ENCODE measurements at places on chromosomes 4 and X. TPM values are rescaled to one million over a fixed set of nuclear protein-coding genes. Genes with fewer than 3 reads are reported as not detected.

- no peak for DNase-seq
These were observed 24.6 kb downstream of the ADGRG2 start for GRCh38 chrX:19097553-19098283.

DNA sequence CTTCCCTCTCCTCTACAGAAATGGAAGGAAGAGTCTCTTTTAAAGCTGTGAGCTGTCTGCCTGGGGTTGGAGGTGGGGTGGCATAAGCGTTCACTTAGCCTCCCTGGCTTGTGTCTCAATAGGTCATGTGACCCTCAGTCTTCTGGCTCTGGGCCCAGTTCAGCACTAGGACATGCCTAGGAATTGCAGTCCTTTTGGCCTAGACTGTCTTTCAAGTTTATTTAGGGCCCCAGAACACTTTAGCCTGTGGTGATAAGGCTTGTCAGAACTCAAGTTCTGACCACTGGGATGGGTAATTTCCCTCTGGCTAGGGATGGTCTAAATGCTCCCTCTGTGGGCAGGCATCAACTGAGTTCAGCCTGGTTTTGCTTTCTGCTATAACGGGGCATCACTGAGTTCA, 34.3 kb upstream of the ARMCX4 start:
- no peak for DNase-seq

DNA sequence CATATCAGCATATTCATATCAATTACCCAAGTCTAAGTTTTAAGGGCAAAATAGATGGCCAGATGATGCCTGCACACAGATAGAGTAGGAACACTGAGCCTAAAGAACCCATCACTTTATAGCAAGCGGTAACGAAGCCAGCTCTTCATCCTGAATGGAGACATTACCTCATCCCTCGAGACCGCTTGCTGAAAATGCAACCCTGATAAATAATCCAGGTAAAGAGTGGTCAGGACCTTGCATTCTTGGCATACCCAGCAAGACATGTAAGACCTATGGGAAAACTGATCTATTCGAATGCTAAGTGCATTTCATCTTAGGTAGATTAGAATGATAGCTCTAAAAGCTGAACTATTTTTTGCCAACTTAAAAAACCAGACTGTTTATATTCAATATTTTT, 25.3 kb downstream of the DCHS2 start:
- DNase-seq, result no peak

- no peak for DNase-seq
These were observed 653 bp downstream of the HHIP start for GRCh38 chr4:144646523-144647094.

The SPACA5 gene
- polyA plus RNA-seq, result not detected

- DNase-seq, result peak; percentile 34
These were observed 158.3 kb downstream of the CPE start for GRCh38 chr4:165537028-165537648.

The JCHAIN gene
- polyA plus RNA-seq, result 0.88 TPM

- no peak for DNase-seq
These were observed 7.3 kb downstream of the SPARCL1 start for GRCh38 chr4:87521757-87522374.

The MAGED2 gene
- 710 TPM for polyA plus RNA-seq

DNA sequence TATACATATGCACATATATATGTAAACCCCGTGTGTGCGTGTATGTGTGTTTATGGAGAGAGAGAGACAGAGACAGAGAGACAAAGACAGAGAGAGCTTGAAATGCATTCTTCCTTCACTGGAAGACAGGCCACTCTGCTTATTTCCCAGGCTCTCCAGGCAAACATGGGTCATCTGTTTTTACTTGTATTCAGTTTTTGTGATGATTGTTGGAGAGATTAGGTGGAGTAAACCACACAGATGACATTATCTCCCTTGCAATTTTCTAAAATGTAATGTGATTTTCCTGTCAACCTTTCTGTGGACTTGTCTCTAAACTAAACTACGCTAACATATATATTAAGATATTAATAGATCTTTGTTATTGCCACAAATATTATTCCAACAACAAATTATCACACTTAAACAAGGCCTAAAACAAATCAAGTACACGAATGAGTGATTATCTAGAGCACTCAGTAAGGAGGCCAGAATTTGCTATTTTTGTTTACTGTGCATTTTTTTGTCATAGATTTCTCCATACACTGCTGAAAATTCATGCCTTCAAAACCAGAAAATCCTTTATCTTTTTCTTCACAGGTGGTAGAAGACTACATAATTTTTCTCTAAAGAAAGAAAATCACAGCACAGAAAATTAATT, 251.8 kb upstream of the SLIT2 start:
- no peak for DNase-seq

The STK26 gene
- 8.8 TPM for polyA plus RNA-seq

DNA sequence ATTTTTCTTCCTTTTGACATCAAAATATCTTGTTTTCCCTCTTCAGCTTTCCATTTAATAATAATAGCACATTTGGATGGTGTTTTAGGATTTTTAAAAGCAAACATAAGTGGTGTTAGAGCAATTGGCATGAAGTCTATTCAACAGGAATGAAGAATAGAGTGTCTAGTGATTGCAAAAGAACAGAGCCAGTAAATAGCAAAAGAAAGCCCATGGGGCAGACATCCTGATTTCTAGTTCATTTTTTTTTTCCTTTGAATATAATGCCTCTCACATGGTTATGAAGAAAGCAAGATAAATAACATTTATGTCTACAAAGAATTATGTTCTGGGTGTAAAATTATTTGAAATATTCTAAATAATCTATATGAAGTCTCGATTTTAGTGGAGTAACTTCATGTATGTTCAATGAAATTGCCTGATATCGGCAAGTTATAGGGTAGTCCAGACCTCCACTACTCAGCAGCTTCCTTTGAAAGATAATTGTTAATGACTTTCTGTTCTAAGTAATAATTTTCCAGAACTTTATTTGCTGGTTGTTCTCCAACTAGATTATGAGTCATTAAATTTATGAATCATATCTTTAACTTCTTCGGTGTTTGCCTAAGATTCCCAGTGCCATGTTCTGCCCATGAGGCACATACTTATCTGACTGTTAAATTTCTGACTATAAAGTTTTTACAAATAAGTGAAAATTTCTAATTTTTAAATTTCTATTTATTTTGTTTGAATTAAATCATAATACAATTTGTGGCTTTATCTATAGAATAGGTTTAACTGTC, 587.9 kb downstream of the TLL1 start:
- DNase-seq, result no peak

The DCAF12L1 gene
- 6.4 TPM for polyA plus RNA-seq

DNA sequence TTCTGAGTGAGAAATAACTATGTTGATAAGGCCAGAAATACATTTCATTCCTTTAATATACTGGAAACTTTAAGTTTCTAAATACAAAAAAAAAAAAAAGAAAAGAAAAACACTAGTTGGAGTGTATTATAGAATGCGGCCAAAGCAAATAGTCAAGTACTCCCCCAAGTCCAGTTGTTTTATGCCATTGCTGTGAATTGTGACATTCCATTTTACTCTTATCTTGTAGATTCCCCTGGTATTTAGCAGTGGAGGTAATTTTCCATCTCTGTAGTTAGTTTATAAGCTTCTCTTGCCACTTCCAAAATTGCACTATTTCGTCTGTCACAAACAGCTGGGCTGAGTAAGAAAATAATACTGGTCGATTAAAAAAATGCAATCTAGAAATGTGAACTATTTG, 426.0 kb downstream of the PCDH18 start:
- DNase-seq, result no peak

The EXOC1L gene
- not detected for polyA plus RNA-seq

The NAT8L gene
- polyA plus RNA-seq, result 5.8 TPM

- DNase-seq, result no peak
These were observed 76.9 kb downstream of the RRAGB start for GRCh38 chrX:55794405-55794804.

DNA sequence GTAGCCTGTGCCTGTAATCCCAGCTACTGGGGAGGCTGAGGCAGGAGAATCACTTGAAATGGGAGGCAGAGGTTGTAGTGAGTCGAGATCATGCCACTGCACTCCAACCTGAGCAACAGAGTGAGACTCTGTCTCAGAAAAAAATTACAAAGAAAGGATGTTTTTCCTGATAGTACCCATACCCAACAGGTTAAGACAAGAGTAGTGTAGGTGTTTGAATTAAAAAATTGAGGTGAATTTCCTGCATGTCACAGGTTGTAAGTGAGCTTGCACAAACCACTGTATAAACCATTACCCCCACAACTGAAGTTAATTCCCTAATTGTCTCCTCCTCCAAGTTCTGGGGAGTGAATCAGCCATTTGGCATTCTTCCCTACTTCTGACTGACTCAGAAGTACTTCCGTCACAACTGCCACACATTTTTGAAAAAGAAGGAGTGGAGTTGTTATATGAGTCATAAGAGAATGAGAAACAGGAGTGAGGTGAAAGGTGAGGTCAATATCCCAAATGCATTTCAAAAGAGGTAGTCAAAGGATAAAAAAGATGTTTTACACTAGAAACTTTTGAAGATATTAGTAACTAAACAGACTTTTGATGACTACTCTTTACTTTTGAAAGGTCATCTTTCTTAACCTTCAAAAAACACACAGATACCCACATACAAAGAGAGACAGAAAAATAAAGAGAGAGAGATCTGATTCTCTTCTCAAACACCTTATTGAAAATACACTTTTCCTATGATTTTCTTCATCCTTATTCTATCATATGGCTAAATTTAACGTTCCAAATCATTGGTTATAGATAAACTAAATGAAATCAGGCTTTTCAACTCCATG, 134.5 kb downstream of the BTC start:
- no peak for DNase-seq

DNA sequence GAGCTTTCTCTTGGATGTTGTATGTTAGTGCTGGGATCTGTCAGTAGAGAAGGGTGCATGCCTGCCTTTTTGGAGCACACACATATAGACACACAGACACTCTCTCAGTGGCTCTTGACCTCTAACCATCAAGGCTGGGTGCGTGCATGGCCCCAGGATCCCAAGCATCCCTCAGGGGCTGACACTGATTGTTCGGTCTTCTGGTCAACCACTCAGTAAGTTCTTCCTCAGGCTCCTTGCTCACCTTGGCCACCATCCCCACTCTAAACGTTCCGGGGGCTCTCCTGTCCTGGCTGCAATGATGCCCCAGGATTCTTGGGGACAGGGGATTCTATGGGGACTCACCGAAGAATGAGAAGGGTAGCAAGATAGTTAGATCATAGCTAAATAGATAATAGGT, 179.6 kb downstream of the SHOX start:
- no peak for DNase-seq

DNA sequence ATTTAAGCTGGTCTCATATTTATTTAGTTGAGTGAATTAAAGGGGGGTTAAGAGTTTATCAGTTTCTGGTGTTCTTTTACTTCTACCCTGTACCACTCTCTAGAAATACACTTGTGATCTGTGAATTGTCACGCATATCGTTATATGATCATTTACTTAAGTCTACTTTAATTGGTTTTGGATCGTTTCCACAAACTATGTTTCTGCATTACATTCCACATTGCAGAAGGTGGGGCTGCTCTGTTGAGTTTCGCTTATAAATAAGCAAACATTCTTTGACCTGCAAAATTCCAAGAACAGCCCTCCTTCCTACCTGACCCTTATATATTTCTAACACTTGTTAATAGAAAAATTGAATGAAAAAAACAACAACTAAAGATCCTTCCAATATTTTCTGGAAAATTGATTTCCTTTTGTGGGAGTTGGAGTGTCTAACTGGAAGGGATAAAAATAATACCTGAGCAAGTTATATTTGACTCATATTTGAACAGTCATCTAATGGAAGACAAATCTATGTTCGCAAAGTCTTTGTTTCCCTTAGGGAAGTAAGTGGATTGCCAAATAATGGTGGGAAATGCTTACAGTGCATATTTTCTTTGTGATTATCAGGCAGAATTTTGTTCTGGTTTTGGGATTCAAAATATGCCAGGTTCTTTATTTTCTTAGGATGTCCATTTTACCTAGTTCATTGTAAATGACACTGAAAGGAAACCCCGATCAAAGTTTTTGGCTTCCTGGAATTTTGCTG, 152.7 kb downstream of the RELL1 start:
- no peak for DNase-seq

The PCDH11X gene
- polyA plus RNA-seq, result 0.36 TPM
